NCI-H2029 treated with DMSO at 0.1 percent for 48 hours (cell line): ENCODE measurements at places on chromosomes 12 and 14.

- no peak for DNase-seq
Observed at GRCh38 chr14:100816950-100817901, 8.7 kb upstream of the MEG3 start.

- no peak for DNase-seq
Observed at GRCh38 chr14:39863441-39863840, 431.2 kb upstream of the FBXO33 start.

GRCh38 chr12:1962051-1963020 is 41.9 kb downstream of the DCP1B start:
- DNase-seq = no peak

GRCh38 chr12:105099356-105099755 is 8.2 kb upstream of the WASHC4 start:
- DNase-seq = no peak

DNA sequence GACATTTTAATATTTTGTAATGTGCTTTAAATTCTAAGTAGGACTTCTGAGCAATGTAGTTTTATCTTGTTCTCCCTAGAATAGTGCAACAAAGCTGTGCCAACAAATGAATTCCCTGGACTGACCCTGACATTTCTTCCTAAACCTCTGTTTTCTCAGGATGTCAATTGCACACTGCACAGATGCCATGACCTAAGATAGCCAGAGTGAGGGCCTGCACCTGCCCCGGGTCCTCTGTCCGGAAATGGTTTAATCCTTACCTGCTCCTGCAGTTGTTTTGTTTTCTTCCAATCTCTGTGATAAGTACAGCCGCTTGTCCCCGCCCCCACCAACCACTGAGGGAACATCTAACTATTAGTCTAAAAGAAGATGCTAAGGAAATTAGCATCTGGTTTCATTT is 831.5 kb downstream of the GALC start:
- no peak for DNase-seq

GRCh38 chr12:38776647-38777046 is 128.7 kb downstream of the CPNE8 start:
- DNase-seq = no peak

DNA sequence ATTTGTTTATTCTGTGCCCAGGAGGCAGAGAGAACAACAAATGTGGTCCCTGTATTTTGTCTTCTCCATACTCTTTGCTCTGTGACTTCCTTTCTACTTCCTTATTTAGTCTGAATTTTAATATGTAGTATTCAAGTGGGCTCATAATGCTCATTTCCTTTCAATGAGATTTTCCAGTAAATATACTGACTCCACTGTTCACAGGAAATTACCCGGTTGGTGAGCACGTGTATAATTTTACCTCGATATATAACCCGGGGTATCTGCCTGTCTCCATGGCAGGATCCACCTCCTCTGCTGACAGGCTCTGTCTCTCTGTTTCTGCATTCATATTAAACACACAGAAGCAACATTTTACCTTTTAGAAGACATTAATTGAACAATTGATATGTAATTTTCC is 166.0 kb downstream of the SLC38A4 start:
- no peak for DNase-seq

GRCh38 chr14:59711080-59711479 is 134.5 kb upstream of the CCDC175 start:
- no peak for DNase-seq

DNA sequence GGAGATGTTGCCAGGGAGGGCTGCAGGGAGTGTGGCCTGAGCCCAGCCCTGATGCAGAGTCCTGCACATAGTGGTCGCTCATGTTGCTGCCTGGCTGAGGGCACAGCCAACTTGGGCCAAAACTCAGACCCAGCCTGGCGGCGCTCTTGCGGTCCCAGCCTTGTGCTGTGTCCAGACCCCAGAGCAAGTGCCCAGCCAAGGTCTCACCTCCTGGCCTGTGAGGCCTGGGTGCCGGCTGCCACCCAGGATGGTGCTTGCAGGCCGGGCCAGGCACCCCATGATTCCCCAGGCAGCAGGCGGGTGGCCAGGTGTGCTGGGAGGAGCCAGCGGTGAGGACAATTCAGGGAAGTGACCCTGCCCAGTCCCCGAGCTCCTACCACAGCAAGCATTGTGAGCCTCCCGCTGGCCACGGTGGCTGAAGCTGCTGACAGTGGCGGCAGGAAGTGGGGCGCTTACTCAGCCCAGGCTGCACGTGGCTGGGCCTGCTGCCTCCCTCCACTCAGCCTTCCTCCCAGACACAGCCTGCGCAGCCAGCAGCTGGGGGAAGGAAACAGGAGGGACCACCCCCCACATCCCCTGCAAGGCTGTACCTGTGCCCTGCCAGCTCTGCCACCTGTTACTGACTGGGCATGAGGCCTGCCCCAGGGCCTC is 17.7 kb upstream of the PGF start:
- no peak for DNase-seq

DNA sequence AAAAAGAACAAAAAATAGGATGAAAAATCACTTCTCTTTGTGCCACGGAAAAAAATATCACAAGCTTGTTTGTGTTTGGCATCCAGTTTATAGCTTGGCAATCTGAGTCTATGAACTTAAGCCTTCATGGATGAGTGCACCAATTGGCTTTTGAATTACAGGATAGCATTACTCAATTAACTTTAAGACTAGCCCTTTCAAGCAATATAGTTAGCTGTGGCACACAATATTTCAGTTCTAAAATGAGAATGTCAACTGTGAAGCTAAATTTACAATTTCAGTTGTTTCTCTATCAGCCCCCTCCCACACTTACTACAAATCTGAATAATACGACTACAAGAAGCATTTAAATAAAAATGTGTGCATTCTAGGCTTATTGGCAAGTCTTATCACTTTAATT is 8.3 kb downstream of the RERG start:
- DNase-seq = no peak

GRCh38 chr12:92503029-92503931 is 199.5 kb upstream of the PLEKHG7 start:
- DNase-seq = no peak

GRCh38 chr14:99572173-99572999 is 31.6 kb downstream of the CCDC85C start:
- no peak for DNase-seq
